ENCODE measurements at places on chromosomes 1 and 21. TPM values are rescaled to one million over a fixed set of nuclear protein-coding genes. Genes with fewer than 3 reads are reported as not detected.

GRCh38 chr1:61358770-61359455 is 276.6 kb downstream of the NFIA start:
- DNase-seq: no peak

DNA sequence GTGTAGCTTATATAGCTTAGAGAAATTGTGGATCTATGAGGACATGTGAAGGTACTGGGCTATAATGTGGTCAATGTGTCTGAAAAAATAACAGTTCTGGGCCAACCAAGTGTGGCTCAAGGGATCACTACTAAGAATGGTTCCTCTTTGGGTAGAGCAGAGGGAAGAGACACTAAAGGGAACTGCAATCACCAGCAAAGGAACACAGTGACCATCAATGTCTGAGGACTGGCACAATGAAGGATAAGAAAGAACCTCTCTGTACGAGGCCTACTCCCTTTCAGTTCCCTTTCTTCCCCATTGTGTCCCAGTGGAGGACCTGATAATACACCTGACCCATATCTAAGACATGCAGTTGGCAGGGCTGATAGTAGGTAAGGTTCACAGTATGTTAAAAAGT is 89.9 kb upstream of the JAK1 start:
- DNase-seq: no peak

DNA sequence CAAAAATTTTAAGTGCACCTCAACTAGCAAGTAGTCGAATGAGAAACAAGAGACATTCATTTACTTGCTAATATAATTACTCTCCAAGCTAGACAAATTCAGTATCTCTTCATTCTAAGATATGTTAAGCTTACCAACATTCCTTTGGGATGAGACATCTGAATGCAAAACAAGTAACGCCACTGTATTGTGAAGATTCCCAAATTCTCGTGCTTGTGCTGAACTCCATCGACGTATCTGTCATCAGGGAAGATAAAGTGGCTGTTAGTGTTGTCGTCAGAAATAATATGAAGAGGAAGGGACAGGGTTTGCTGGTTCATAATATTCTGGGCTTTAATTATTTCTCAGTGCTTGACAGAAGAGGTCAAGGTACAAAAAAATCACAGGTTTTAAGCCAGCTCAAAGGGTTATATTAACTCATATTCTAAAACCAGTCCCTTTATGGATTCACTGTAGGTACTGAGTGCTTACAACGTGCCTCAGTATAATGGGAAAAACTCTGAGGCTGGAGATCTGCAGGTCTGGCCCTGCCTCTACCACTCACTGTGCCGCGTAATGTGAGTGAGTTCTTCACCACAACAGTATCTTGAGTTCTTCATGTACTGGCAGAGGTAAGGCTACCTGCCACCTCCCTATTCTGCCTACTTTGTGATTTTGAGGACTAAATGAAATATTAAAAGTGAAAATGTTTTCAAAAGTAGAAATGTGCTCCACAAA is 42.0 kb downstream of the PCSK9 start:
- no peak for DNase-seq

GRCh38 chr1:26046246-26047095 is 553 bp upstream of the SLC30A2 start:
- no peak for DNase-seq

The OR6N1 gene
- total RNA-seq: not detected

GRCh38 chr1:100543640-100544039 is 5.7 kb downstream of the GPR88 start:
- no peak for DNase-seq

The TCHH gene
- not detected for total RNA-seq

DNA sequence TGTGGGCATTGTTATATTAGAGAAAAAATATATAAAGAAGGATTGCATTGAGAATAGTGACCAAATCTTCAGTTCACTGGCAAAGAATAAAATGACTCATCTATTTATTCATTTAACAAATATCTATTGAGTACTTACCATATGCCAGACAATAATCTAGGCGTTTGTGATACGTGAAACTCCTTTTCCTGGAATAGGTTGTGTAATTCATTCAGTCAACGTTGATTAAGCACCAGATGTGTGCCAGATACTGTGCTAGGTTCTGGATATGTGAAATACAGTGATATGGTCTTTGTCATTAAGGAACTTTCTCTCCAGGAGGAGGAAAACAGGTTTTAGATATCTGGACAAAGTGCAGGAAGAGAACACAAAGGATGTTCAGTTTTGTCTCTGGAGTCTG is 344.5 kb downstream of the RWDD3 start:
- DNase-seq: no peak

GRCh38 chr21:42696501-42697040 is 43.1 kb downstream of the PDE9A start:
- DNase-seq: no peak

The VSIG8 gene
- total RNA-seq: not detected

The TMPRSS2 gene
- total RNA-seq: 6.1 TPM

The SLC22A15 gene
- total RNA-seq: 3.6 TPM

The RXRG gene
- total RNA-seq: 43.3 TPM

GRCh38 chr1:25033030-25033827 is 103.2 kb upstream of the RUNX3 start:
- no peak for DNase-seq

Data from tongue (tissue), 3 donors.